ENCODE measurements at places on chromosomes 11 and 22.

DNA sequence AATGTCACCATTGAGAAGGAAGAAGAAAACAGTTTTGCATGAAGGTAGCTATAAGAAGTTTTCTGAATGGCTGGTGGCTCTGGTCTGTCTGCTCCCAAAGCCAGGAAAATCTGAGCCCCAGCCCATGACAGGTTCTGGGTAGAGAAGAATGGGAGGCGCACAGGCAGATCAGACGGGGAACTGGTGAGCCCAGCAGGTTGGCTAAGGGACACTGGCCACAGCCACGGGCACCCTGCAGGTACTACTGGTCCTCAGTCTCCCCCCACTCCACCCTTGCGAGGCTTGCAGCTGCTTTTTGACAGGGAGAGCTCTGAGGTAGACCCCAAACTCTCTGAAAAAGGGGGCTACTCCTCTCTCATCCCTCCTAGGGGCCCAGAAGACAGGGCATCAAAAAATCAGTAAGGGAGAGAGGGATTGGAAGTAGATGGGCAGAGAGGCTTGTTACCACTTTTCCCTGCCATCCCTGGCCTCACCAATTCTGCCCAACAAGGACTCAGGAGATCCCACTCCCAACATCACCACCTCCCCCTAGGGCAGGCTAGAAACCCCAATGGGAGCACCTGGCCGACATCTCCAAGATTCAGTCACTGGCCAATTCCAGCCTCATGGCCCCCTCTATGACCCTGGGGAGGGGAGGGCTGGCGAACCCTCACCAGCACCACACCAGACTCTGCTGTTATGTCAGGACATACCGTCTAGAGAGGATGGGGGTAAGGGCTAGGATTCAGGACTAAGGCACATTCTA lies 17.4 kb downstream of the SCN4B start:
- DNase-seq = no peak

DNA sequence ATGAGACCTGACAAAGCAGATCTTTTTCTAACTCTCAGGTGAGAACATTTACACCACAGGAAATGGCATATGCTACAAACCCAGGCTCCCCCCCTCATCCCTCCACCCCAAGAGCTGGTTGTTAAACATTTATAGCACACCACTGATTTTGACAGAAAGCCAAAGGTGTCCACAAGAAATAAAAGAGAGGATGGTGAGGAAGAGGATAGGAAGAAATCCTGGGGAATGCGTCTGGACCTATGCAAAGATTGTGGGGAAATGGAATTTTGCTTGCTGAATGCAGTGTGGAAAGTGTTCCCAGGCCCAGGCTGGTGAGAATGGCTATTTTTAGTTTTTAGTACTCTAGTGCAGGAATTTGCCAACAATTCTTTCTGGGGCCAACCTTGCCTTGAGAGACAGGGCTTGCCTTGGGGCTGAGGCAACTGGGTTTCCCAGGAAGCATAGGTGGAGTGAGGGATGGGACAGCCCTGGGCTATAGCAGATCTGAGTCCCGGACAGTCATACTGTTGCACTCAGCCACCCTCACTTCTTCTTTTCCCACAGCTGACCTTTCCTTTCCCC lies 163.9 kb downstream of the ADAMTS15 start:
- DNase-seq = no peak

DNA sequence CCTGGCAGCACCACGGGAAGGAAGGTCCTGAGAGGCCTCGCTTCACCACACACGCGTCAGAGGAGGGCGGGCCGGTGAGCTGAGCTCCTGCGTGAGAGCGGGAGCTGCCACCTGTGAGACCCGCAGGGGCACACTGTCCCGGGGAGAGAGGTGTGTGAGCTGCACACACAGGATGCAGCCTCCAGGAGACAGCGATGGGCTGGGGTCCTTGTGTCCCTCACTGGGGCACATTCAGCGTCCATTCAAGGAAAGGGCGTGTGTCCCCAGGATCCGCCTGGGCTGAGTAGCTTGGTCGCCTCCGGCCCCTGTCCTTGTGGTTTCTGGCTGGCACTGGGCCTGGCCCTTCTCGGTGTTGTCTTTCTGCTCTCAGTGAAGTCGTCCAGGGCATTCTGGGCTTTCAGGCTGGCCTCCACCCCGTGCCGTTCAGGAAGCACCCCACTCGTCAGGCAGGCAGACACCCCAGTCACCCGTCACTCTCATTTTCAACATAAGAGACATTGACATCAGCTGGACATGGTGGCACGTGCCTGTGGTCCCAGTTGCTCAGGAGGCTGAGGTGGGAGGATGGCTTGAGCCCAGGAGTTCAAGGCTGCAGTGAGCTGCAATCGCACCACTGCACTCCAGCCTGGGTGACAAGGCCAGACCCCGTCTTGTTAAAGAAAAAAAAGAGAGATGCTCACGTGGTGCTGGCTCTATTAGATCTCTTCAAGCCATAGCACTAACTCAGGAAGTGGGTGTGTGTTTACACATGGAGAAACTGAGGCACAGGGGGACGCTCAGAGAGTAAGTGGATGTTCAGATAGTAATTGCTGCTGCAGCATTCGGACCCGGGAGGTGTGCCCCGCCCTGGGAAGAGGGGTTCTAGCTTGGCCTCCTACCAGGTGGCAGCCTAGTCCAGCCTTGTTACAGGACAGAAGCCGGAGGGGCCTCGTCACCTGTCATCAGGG lies 1081.6 kb downstream of the BRD1 start:
- DNase-seq = no peak

DNA sequence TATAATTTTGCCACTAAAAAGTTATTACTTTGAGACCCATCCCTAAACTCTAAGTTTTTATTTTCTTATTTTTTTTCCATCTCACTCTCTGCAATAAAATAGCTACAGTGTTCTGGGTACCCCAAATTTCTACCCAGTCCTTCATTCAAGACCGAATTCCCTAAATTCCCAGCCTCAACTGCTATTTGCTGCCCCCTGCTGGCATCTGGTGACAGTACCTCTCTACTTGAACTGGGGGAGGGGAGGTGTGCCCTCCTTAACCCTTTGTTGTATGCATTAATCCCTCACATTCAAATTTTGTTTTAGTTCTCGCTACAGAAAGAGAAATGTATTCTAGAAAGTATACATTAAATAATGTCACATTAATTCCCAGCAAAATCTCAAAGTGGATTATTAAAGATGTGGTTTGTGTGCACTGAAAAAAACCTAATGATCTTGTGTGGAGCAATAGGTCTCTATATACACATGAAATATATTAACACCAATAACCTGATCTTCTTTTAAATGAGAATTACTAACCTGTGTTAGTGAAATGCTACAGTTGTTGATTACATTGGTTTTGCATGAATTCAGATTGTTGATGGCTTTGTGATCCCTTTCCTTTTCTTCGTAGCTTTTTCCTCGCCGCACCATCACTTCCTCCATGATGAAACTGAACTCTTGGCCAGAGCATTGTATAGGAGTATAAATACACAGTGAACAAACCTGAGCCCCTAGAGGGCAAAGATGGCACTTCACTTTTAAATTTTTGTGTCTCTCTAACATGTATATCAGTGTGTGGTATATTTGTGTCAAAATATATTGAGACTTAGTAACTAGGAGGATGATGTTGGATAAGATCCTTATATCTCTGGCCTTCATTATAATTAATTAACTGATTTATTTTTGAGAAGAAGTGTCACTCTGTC lies 590.0 kb downstream of the METTL15 start:
- DNase-seq = peak; percentile 14

- DNase-seq = no peak
These were observed 358.4 kb downstream of the CTTN start for GRCh38 chr11:70756756-70757155.

- DNase-seq = no peak
These were observed 20.5 kb downstream of the RBFOX2 start for GRCh38 chr22:36008131-36008530.

DNA sequence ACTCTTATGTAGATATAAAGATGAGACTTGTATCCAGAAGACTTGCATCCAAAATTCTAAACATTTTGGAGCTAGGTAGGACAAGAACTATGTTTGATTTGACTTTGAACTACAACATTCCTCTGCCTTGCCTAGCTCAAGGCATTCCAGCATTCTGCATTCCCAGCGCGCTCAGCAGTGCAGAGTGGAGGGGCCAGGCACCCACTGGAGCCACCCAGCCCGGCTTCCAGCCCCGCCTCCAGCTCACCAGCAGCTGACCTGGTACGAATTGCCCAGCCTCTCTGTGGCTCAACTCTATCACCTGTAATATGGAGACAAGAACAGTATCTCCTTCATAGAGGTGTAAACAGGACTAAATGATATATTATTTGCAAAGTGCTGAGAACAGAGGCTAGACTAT lies 28.8 kb downstream of the PRDM10 start:
- DNase-seq = no peak

- no peak for DNase-seq
These were observed 77.9 kb downstream of the ST3GAL4 start for GRCh38 chr11:126433244-126433846.

DNA sequence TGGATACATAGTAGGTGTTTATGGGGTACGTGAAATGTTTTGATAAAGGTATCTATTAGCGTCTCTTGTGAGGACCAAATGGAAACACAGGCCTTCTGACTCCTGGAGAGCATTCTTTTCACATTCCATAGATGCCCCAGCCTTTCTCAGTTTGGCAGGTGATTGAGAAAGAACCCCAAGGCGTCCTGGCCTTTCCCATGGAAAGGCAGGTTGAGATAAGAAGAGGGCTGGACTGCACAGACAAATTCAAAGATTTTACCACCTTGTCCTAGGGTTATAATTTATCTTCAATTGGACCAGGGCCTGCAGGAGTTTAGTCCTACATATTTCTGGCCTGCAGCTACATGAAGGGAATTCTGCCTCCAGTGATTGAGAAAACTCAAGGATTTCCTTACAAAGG lies 661 bp upstream of the OLFML1 start:
- DNase-seq = no peak

GRCh38 chr11:121448431-121448941 lies 3.6 kb upstream of the SORL1 start:
- DNase-seq = no peak

DNA sequence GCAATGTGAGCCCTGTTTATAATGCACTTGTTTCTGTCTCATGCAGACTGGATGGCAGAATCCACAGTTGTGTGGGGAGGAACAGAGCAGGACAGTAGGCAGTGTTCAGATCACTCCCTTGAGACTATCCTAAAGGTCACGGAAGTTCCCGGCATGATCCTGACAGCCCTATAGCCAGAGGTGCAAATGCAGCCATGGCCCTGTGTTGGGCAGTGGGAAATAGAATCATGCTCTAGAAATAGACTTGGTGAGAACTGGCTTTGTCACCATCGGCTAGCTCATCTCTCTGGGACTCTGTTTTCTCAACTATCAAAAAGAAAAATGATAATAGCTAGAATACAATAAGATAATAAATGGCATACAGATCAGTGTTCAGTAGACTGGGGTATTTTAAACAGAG lies 123.2 kb downstream of the FEZ1 start:
- DNase-seq = no peak

Data from NCI-H774 (cell line).